Diencephalon (tissue), 1 donor: ENCODE measurements at places on chromosomes 7 and 10. TPM values are rescaled to one million over a fixed set of nuclear protein-coding genes. Genes with fewer than 3 reads are reported as not detected.

The IRF5 gene
- total RNA-seq = 3.9 TPM

The GRM3 gene
- total RNA-seq = 153 TPM

The AOAH gene
- total RNA-seq = 5.3 TPM

The UTF1 gene
- not detected for total RNA-seq

The FLNC gene
- total RNA-seq = 20.1 TPM

The SND1 gene
- 72.7 TPM for total RNA-seq

The PROSER2 gene
- total RNA-seq = 0.92 TPM

The CALML3 gene
- total RNA-seq = 0.69 TPM

The PBLD gene
- total RNA-seq = 10.1 TPM

The EEPD1 gene
- 33.7 TPM for total RNA-seq

The ELN gene
- 33.2 TPM for total RNA-seq

The OPN1SW gene
- total RNA-seq = not detected

The CAMK2B gene
- 112 TPM for total RNA-seq

The HACD1 gene
- total RNA-seq = 32.3 TPM

The ENKUR gene
- total RNA-seq = 16.6 TPM

The FZD8 gene
- 12.2 TPM for total RNA-seq
